ENCODE measurements at places on chromosomes 5 and 9.
A peak's percentile ranks its signal among the peaks of the same experiment; 100 is the strongest.

- peaks cover 19% of the 10 kb centered on the region for H3K4me1 ChIP-seq
- DNase-seq, result no peak
- no peaks in the 10 kb centered on the region for H3K27me3 ChIP-seq
- H3K36me3 ChIP-seq, result no peaks in the 10 kb centered on the region
- H3K27ac ChIP-seq, result no peak overlapping the region
Measured at GRCh38 chr5:54667136-54667535, 149.6 kb downstream of the SNX18 start.

DNA sequence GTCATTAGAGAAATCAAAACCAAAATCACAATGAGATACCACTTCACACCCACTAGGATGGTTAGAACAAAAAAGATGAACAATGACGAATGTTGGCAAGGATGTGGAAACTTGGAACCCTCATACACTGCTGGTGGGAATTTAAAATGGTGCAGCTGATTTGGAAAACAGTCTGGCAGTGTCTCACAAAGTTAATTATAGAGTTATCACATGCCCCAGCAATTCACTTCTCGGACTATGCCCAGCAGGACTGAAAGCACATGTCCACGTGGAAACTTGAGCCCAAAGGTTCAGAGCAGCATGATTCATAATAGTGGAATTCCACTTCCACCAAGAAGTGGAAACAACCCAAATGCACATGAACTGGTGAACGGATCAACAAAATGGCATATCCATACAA lies 85.0 kb upstream of the HRH2 start:
- no peak overlapping the region for H3K4me3 ChIP-seq
- H3K27me3 ChIP-seq, result peaks cover 4% of the 10 kb centered on the region
- peaks cover 15% of the 10 kb centered on the region for H3K4me1 ChIP-seq
- no peaks in the 10 kb centered on the region for H3K36me3 ChIP-seq
- peak overlapping the region; percentile 86 for H3K27ac ChIP-seq
- DNase-seq, result no peak

DNA sequence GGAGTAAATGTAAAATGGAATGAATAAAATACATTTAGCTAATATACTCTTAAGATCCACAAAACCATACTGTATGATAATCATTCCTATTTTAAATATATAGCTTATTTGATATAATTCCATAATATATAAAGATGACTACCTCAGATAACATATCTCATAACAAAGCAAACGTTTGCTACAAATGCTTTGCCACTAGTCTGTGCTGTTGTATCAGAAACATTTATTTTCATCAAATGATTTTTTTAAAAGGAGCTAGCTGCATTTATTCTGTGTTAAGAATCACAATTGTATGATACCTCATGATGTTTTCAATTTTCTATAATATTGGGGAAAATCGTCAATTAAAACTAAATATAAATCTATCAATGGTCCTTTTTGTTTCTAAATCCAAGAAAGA lies 567.2 kb downstream of the PTPRD start:
- H3K27ac ChIP-seq, result no peak overlapping the region
- no peaks in the 10 kb centered on the region for H3K27me3 ChIP-seq
- H3K36me3 ChIP-seq, result no peaks in the 10 kb centered on the region
- no peak overlapping the region for H3K4me3 ChIP-seq
- H3K4me1 ChIP-seq, result no peaks in the 10 kb centered on the region

DNA sequence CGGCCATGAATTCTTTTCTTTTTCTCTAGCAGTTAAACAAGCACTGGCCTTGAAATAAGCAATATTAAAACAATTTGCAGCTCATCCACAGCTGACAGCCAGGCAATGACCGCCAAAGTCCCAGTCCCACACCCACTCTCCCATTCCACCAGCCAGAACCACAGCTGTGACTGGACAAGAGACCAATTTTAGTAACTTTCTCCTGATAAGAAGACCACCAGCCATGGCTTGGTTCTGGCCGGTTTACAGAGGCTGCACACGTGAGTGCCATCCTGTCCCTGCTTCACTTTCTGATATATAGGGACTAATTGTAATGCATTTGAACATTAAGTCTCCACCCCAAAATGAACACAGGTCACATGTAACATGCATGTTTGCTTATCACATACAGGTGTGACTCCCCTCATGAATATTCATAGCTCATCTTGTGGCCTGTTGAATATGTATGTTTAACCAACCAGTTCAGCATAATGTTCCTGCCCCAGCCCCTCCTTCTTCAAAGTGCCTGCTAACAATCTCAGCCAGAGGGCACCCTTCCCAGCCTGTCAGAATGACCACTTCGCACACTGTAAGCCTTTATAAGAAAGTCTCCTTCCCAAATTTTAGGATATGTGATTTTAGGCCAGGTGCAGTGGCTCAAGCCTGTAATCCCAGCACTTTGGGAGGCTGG lies 23.9 kb upstream of the FANCC start:
- no peaks in the 10 kb centered on the region for H3K36me3 ChIP-seq
- H3K4me3 ChIP-seq, result no peak overlapping the region
- H3K4me1 ChIP-seq, result no peaks in the 10 kb centered on the region
- H3K27ac ChIP-seq, result no peak overlapping the region
- no peak for DNase-seq

DNA sequence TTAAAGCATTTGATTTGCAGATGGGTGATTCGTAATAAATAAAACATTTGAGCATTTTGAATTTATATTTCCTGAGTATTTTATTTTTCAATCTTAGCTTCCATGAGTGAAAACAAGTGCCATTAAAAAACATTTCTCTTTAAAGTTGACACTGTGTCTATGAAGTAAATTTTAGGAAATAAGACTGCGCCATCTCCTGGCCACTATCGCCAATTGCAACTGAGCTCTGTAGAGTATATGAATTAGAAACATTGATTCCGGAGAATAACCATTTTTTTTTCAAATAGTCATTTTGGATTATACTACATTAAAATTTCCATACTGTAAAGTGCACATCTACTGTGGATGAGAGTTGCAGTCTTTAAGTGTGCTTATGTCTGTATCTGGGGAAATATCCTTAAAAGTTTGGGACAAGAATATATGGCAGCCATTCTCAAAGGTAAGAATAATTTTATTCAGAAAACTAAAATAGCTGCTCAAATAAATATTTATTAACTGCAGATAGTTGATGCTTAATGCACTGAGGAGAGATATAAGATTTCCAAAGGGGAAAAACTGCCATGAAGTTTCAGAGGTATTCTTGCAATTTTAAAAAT lies 5.9 kb downstream of the DMRTA1 start:
- H3K4me3 ChIP-seq, result no peak overlapping the region
- H3K27me3 ChIP-seq, result peaks cover 22% of the 10 kb centered on the region
- H3K4me1 ChIP-seq, result peaks cover 6% of the 10 kb centered on the region
- DNase-seq, result peak; percentile 26
- H3K27ac ChIP-seq, result no peak overlapping the region

DNA sequence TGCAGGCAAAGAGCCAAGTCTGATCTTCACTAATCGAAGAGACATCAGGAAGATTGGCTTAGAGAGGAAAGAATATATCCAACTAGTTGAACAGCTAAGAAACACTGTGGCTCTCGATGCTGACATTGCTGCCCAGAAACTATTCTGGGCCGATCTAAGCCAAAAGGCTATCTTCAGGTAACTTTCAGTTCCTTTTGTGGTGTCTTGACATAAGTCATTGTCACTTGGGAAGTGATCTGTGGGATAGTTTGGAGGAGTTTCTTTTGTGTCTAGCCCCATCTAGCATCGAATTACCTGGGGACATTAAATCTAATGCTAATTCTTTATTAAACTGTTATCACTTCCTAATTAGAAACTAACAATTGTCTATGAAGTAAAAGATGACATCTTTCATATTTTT lies 24.0 kb downstream of the VLDLR start:
- H3K4me1 ChIP-seq, result peaks cover 18% of the 10 kb centered on the region
- no peak overlapping the region for H3K4me3 ChIP-seq
- DNase-seq, result no peak
- no peak overlapping the region for H3K27ac ChIP-seq
- peaks cover 98% of the 10 kb centered on the region for H3K36me3 ChIP-seq
- no peaks in the 10 kb centered on the region for H3K27me3 ChIP-seq

GRCh38 chr9:18442629-18443491 lies 31.1 kb upstream of the ADAMTSL1 start:
- no peak overlapping the region for H3K27ac ChIP-seq
- no peaks in the 10 kb centered on the region for H3K27me3 ChIP-seq
- H3K36me3 ChIP-seq, result no peaks in the 10 kb centered on the region
- peak; percentile 72 for DNase-seq
- no peak overlapping the region for H3K4me3 ChIP-seq

DNA sequence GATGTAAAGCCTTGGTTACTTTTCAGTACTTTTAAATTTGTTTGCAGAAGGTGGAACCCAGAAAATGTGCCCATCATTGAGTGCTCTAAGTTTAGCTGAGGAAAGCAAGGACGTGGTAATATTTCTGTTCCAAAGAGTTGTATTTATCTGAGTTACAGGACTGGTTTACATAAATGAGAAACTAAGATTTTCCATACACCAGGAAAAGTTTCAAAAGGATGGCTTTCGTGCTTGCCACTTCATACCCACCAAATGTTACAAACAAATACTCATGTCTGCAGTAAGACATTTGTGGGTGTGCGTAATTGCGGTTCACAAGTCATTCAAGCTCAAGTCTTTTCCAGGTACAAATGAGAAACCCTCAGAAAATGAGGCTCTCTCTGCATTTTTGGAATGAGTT lies 68.1 kb downstream of the CWC27 start:
- no peak overlapping the region for H3K4me3 ChIP-seq
- H3K36me3 ChIP-seq, result peaks cover 14% of the 10 kb centered on the region
- no peaks in the 10 kb centered on the region for H3K27me3 ChIP-seq
- DNase-seq, result no peak
- H3K27ac ChIP-seq, result peak overlapping the region; percentile 66

GRCh38 chr5:21919414-21920022 lies 933.6 kb downstream of the CDH12 start:
- no peak overlapping the region for H3K4me3 ChIP-seq
- no peaks in the 10 kb centered on the region for H3K36me3 ChIP-seq
- H3K27ac ChIP-seq, result no peak overlapping the region
- no peaks in the 10 kb centered on the region for H3K27me3 ChIP-seq

GRCh38 chr5:135106610-135107471 lies 72.8 kb upstream of the PITX1 start:
- no peaks in the 10 kb centered on the region for H3K36me3 ChIP-seq
- no peak for DNase-seq
- peaks cover 74% of the 10 kb centered on the region for H3K27me3 ChIP-seq
- H3K4me3 ChIP-seq, result no peak overlapping the region
- no peaks in the 10 kb centered on the region for H3K4me1 ChIP-seq

DNA sequence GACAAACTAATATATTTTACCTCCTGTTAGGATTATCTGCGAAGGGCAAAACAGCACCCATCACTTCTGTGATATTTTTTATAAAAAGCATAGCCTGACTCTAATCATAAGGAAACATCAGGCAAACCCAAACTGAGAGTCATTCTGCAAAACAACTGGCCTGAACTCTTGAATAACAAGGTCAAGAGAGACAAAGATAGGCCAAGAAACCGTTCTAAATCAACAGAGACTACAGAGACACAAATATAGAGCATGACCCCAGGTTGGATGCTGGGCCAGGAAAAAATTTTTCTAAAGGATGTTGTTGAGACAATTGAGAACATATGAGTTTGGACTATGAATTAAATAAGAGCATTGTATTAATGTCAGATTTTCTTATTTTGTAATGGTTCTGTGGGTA lies 384.9 kb downstream of the NFIB start:
- H3K36me3 ChIP-seq, result no peaks in the 10 kb centered on the region
- H3K27ac ChIP-seq, result no peak overlapping the region
- H3K4me1 ChIP-seq, result peaks cover 21% of the 10 kb centered on the region
- no peak overlapping the region for H3K4me3 ChIP-seq

DNA sequence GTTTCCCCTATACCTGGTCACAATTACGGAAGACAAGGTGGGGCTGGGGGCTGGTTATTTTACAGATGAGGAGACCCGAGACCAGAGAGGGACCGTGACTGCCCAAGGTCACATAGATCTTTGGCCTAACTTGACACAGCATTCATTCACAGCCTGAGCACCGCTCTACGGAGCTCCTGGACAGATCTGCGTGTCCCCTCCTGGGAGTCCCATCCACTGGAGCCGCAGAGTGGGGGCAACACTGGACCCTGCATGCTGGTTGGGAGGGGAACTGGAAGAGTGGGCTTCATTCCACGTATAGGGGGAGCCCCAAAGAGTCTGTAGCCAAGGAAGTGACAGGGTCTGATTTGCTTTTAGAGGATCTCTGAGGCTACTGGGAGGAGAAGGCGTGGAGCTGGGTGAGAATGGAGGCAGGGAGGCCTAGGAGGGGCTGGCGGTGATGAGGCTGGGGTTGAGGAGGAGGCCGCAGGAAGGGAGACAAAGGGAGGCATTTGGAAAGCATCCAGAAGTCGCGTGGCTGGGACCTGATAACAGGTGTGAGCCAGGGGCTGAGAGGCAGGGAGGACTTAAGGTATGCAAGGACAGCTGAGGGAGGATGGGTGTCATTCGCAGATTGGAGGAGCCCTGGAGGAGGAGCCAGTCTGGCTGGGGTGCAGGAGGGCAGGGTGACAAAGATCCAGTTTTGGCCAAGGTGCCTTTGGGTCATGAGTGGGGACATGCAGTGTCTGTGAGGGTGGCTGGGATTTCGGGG lies 64.3 kb upstream of the IER5L start:
- no peak overlapping the region for H3K4me3 ChIP-seq
- H3K4me1 ChIP-seq, result no peaks in the 10 kb centered on the region
- no peak overlapping the region for H3K27ac ChIP-seq
- DNase-seq, result peak; percentile 5
- H3K27me3 ChIP-seq, result no peaks in the 10 kb centered on the region
- H3K36me3 ChIP-seq, result no peaks in the 10 kb centered on the region

DNA sequence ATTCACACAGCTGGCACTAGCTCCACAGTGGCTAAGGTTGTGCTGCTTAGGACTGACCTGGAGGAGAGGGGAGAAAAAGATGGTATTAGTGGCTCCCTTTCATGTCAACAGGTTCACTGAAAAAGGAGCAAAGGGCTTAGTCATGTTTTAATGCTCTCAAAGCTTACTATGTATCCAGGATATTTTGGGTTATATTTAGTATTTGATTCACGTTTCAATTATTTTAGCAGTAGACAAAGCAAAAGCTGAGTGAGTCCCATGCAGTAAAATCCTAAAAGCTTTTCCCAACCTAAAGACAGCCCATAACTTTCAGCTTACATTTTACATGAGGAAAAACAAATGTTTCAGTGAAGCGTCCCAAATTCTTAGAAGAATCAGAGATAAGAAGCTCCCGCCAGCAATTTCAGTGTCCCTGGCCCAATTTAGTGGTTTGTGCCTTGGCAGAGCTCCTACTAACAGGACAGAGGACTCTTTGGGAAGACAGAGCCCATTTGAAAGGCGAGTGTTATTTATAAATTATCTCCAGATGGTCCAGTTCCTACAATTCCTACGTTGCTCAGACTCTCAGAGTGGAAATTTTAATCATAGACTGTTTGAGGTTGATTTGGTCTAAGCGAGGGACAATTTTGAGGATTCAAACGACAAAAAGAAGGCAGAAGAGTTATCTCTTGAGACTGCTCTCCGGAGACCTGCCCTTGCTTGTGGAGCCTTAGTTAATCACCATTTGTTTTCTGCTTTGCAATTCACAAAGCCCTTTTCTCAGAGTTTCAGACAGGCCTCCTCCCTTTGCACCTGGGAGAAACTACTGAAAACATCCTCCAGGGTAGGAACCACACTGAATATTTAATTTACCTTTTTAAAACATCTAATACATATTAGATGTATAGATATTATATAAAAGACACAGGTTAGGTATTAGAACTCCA lies 225.0 kb upstream of the ANKRD55 start:
- no peaks in the 10 kb centered on the region for H3K27me3 ChIP-seq
- peak; percentile 29 for DNase-seq
- no peak overlapping the region for H3K4me3 ChIP-seq
- H3K27ac ChIP-seq, result peak overlapping the region; percentile 59
- no peaks in the 10 kb centered on the region for H3K36me3 ChIP-seq

GRCh38 chr5:103389357-103389756 lies 130.8 kb downstream of the MACIR start:
- no peak for DNase-seq
- peaks cover 13% of the 10 kb centered on the region for H3K4me1 ChIP-seq
- no peak overlapping the region for H3K4me3 ChIP-seq
- H3K27ac ChIP-seq, result no peak overlapping the region
- H3K36me3 ChIP-seq, result no peaks in the 10 kb centered on the region
- H3K27me3 ChIP-seq, result no peaks in the 10 kb centered on the region
